ENCODE measurements at places on chromosomes 12 and 14. TPM values are rescaled to one million over a fixed set of nuclear protein-coding genes. Genes with fewer than 3 reads are reported as not detected.

ASCL1 gene
- polyA plus RNA-seq = not detected

DNA sequence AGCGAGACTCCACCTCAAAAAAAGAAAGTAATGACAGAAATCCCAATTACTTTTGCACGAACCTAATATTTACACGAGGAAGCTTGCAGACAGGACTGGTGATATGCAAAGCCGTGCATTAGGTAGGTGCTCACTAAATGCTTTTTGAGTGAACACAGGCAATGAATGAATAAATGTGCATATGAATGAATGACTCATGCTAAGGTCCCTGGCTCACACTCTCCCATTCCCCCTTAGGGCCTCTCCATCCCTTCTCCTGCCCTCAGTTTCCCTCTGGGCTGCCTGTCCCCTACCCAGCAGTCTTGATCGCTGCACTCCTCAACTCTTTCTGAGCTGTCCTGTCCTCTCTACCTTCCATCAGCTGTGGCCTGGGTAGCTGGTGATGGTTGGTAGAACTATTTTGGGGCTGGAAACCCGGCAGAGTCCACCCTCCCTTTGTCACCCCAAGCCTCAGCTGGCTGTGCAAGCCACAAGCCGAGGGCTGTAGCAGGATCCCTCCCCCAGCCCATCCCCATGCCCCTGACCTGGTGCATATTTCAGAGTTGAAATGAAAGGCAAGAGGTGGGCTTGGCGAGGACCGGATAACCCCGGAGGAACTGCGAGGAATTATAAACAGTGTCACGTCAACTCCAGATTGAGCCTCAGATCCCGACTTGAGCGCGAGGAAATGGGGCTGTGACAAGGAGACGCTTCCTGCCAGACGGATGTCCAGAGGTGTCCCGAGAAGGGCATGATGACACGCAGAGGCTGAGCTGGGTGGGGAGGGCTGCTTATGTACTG is 191.7 kb upstream of the GSC start:
- H3K4me1 ChIP-seq = peaks cover 2% of the 10 kb centered on the region
- no peak for DNase-seq
- no peak overlapping the region for H3K4me3 ChIP-seq
- no peak overlapping the region for H3K27ac ChIP-seq

- no peaks in the 10 kb centered on the region for H3K36me3 ChIP-seq
- DNase-seq = no peak
- H3K4me1 ChIP-seq = no peaks in the 10 kb centered on the region
- no peak overlapping the region for H3K27ac ChIP-seq
- no peak overlapping the region for H3K4me3 ChIP-seq
Measured at GRCh38 chr12:70733385-70733784, 96.2 kb upstream of the PTPRB start.

DNA sequence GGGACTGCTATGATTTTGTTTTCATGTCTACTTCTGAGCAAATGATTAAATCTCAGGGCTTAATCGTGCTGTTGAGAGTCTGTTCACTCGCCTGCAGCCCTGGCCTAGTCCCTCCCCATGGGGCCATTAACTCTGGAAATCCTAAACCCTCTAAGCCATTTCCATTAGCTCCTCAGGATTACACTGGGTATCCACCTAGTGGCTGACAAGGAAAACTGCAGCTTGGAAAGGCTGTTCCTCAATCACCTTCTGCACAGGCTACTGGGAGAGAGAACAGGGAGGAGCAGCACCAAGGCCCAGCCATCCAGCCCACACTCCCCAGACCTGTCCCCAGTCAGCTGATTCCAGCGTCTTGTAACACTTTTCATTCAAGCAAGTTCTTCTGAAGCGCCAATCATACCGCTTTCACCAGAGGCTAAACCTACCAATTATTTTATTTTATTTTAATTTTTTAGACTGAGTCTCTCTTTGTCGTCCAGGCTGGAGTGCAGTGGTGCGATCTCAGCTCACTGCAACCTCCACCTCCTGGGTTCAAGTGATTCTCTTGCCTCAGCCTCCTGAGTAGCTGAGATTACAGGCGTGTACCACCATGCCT is 48.7 kb downstream of the NEUROD4 start:
- H3K27ac ChIP-seq = no peak overlapping the region
- peaks cover 4% of the 10 kb centered on the region for H3K27me3 ChIP-seq
- H3K4me3 ChIP-seq = no peak overlapping the region
- H3K4me1 ChIP-seq = no peaks in the 10 kb centered on the region
- H3K36me3 ChIP-seq = no peaks in the 10 kb centered on the region

SYNE3 gene
- not detected for polyA plus RNA-seq

DNA sequence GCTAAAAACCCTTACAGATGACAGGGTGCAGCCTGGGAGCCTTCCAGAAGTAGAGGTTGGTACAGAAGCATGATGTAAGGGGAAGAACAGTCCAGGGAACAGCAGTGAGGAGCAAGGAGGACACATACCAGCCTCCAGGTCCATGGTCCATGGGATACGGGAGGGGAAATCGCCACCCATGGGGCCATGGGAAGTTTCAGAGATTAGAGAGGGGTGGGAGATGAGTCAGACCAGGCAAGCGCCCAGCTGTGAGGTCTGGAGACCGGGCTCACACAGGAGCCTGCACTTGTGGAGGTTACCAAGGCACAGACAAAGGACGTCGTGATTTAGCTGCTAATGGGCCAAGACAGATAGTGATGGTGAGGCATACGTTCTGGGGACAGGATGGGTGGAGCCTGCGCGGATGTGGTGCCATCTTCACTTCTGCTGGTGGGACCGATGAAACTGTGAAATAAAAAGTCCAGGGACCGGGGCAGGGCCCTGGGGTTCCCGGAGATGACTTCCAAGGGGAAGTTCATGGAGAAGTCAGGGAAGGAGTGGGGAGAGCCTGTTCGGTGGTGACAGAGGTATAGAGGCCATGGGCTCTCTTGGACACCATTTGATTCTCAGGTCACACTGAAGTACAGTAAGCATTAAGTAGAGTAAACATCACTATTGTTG is 17.7 kb upstream of the LRP1-AS start:
- H3K27ac ChIP-seq = no peak overlapping the region
- H3K27me3 ChIP-seq = peaks cover 8% of the 10 kb centered on the region
- H3K4me3 ChIP-seq = no peak overlapping the region
- H3K4me1 ChIP-seq = no peaks in the 10 kb centered on the region
- H3K36me3 ChIP-seq = no peaks in the 10 kb centered on the region
- no peak for DNase-seq

CHGA gene
- polyA plus RNA-seq = not detected

VCPKMT gene
- polyA plus RNA-seq = 19.2 TPM

DNA sequence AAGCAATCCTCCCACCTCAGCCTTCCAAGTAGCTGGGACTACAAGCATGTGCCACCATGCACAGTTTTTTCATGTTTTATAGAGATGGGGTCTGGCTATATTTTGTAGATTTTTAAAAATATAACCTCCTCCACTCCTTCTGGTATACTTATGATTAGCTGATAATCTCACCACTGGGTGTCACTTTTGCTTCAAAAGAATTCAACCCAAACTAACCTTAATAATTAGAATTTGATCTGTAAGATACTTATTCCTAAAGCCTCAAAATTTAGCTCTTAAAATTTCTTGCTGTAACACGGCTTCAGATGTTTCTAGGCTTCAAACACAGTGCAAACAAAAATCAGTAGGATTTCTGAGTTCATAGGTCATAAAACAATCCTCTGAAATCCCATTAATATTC is 130.3 kb downstream of the CEP83 start:
- H3K4me1 ChIP-seq = no peaks in the 10 kb centered on the region
- H3K27me3 ChIP-seq = peaks cover 3% of the 10 kb centered on the region
- peaks cover 40% of the 10 kb centered on the region for H3K36me3 ChIP-seq
- DNase-seq = no peak
- H3K4me3 ChIP-seq = no peak overlapping the region
- no peak overlapping the region for H3K27ac ChIP-seq
